ENCODE measurements at places on chromosomes 7 and 10. TPM values are rescaled to one million over a fixed set of nuclear protein-coding genes. Genes with fewer than 3 reads are reported as not detected.

PLAU gene
- 6.9 TPM for total RNA-seq

PNLIPRP2 gene
- total RNA-seq = not detected

MMRN2 gene
- not detected for total RNA-seq

ITGB8 gene
- total RNA-seq = 1.3 TPM

LEP gene
- not detected for total RNA-seq

MMD2 gene
- not detected for total RNA-seq

SNX10 gene
- 1.1 TPM for total RNA-seq

MEOX2 gene
- not detected for total RNA-seq

- DNase-seq = no peak
- H3K27ac ChIP-seq = no peak overlapping the region
- H3K27me3 ChIP-seq = no peaks in the 10 kb centered on the region
- H3K4me1 ChIP-seq = no peaks in the 10 kb centered on the region
- H3K36me3 ChIP-seq = no peaks in the 10 kb centered on the region
Measured at GRCh38 chr7:129277629-129278028, 52.8 kb downstream of the AHCYL2 start.

DNA sequence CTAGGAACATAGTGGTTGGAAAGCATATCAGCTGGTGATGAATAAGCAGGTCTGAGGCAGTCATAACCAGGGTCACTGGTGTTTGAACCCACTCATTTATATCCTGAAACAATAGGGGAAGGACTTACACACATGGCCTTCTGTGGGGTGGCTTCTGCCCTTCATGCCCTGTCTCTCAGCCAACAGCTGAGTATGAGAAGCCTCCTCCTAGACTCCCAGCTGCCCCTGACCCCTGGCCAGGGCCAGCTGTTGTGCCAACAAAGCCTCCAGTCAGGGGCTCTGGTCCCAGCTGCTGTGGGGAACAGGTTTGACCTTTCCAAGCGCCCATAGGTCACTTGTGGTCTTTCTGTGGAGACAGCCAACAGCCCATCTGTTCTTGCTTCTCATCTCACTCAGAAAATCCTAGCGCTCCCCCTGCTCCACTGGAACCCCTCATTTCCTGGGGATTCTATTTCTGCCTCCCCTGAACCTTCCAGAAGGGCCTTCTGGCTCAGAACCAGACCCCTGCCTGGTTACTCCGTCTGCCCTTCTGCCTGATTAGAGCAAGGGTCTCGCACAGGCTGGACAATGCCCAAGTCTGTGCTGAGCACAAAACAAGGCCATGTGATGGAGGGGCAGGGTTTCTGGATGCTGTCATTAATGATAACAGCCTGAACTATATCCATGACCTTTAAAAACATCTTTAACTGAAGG lies 9.7 kb upstream of the PURB start:
- no peaks in the 10 kb centered on the region for H3K36me3 ChIP-seq
- H3K27ac ChIP-seq = no peak overlapping the region
- H3K4me1 ChIP-seq = no peaks in the 10 kb centered on the region
- no peaks in the 10 kb centered on the region for H3K27me3 ChIP-seq
- no peak for DNase-seq

DNA sequence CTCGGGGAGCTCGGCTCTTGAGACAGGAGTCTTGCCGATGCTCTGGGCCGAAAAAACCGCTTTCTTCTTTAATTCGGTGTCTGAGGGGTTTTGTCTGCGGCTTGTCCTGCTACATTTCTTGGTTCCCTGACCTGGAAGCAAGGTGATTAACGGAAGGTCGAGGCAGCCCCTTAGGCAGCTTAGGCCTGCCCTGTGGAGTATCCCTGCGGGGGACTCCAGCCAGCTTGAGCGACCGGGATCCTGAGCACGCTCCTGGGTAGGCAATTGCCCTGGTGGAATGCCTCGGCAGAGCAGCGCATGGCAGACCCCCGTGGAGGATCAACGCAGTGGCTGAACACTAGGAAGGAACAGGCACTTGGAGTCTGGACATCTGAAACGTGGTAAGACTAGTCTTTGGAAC lies 30.5 kb upstream of the GHITM start:
- H3K4me1 ChIP-seq = no peaks in the 10 kb centered on the region
- no peak for DNase-seq
- no peak overlapping the region for H3K27ac ChIP-seq
- H3K27me3 ChIP-seq = no peaks in the 10 kb centered on the region
- no peak overlapping the region for H3K4me3 ChIP-seq

DNA sequence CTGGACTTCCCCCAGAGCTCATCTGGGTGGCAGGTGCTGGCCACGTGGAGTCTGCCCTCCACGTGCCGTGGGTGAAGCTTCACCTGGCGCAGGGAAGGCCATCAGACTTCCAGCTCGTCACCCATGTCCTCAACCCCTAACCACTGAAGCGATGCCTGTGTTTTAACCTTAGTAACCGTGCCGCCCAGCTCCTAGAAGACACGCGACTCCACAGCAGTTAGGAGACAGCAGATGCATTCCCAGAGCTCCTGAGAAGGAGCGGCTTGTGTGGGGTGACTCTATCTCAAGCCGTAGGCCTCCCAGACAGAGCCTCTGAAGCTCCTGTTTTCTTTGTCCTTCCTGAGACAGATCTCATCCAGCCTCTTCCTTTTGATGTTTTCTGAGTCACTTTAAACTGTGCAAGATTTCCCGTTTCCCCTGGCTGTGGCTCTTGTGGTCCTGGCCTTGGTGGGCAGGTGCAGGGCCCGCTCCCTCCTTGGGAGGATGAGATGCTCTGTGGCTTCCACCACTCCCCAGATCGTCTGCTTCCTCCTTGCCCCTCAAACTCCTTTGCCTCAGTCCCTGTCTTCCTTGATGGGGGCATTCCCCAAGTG lies 41.4 kb upstream of the AP5Z1 start:
- no peak for DNase-seq
- H3K36me3 ChIP-seq = no peaks in the 10 kb centered on the region
- H3K4me3 ChIP-seq = no peak overlapping the region
- H3K27ac ChIP-seq = no peak overlapping the region
- H3K4me1 ChIP-seq = peaks cover 11% of the 10 kb centered on the region

GRCh38 chr7:143987513-143987912 lies 12.6 kb upstream of the OR6B1 start:
- H3K36me3 ChIP-seq = no peaks in the 10 kb centered on the region

DNA sequence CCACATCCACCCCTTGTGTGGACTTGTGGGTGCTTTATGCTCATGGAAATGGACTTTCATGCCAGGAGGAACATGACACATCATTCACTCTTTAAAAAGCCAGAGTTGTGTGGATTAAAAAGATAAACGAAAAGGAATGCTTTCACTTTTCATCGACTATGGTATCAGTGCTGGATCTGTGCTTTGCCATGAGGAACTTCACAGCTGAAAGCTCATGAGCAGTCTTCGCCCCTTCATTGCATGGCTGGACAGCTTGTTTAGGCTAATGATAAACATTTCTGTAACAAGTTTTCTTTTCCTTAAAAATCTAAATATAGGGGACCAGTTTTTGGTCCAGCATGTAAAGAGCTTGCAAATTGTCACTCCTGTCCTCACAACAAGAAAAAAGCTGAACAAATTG lies 173.6 kb upstream of the NPS start:
- H3K36me3 ChIP-seq = no peaks in the 10 kb centered on the region
- no peaks in the 10 kb centered on the region for H3K4me1 ChIP-seq
- H3K4me3 ChIP-seq = no peak overlapping the region
- no peaks in the 10 kb centered on the region for H3K27me3 ChIP-seq

GRCh38 chr10:87622314-87623004 lies 37.2 kb upstream of the PAPSS2 start:
- no peak overlapping the region for H3K27ac ChIP-seq
- no peaks in the 10 kb centered on the region for H3K36me3 ChIP-seq
- DNase-seq = peak; percentile 11
- H3K4me3 ChIP-seq = no peak overlapping the region

DNA sequence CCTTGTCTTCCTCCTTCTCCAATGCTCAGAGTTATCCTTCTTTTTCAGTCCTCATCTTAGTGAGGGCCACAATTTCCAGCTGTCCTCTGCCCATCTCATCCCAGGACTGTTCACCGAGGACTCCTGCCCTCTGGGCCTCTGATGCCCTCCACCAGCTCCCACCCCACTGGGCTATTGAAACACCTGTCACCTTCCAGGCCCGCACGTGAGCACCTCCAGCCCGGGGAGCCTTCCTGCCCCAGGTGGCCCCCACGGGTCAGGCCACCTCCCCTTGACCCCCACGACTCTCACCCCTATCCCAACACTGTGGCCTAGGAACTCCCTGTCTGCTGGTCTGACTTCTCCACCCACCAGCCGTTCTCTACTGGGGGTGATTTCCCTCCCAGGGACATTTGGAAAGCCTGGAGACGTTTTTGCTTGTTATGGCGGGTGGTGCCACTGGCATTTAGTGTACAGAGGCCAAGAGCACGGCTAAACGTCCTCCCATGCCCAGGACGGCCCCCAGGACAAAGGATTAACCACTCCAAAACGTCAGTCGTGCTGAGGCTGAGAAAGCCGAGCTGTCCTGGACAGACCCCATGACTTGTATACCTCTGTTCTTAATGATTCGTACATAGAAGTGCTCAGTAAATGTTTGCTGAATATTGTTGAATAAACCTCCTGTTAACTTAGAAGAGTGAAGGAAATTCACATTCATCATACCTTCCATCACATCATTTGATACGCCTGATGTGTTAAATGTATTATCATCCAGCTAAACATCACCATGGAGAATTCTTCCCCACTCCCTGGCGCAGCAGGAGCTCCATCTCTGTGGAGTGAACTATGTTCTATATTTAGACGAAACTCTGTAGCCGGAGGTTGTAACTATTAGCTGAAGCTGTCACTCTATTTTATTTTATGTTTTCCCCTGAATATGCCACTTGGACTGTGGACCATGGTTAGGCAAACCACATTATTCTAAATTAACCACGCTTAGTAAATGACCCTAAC lies 270.1 kb upstream of the SHH start:
- no peaks in the 10 kb centered on the region for H3K36me3 ChIP-seq
- no peak for DNase-seq
- H3K4me1 ChIP-seq = no peaks in the 10 kb centered on the region
- peaks cover 45% of the 10 kb centered on the region for H3K27me3 ChIP-seq
- H3K4me3 ChIP-seq = no peak overlapping the region

DNA sequence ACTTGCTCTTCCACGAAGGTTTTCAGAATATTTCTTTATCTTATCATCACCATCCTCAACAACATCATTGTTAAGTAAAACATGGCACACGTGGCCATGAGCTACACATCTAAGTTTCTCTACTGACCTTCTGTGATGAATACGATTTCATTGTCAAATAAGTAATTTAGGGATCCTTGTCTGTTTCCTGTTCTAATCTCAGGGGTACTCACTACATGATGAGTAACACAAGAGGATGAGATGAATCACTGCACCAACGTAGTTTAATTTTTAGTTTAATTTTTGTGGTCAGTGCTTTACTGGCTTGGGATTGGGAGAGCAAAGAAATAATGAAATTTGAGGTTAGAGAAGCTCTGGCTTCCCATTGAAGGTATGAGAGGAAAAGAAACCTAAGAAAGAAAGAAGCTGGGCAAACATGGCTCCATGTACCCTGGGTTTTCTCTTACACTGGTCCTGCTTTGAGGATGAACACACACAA lies 461.9 kb upstream of the KLF6 start:
- no peak overlapping the region for H3K27ac ChIP-seq
- no peaks in the 10 kb centered on the region for H3K27me3 ChIP-seq
- peak; percentile 52 for DNase-seq

DNA sequence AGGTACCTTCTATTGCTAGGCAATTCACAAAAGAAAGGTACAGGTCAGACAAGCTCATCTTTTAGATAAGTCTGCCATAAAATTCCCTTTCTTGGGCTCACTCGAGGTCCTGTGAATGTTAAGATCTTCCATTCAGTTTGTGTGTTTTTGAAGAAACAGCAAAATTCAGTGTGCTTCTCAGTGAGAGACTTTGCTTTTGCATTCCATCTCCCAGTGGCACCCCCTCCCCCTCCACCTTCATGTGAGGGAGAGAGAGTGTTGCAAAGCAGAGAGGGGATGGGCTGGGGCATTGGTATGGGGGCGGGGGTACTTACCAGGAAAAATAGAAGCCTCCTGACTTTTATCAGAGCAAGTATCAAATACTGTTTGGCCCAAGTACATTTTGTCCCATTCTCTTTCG lies 3.8 kb upstream of the TECTB start:
- H3K4me1 ChIP-seq = no peaks in the 10 kb centered on the region
- no peak overlapping the region for H3K4me3 ChIP-seq
- H3K27ac ChIP-seq = no peak overlapping the region
- H3K27me3 ChIP-seq = peaks cover 18% of the 10 kb centered on the region
- no peaks in the 10 kb centered on the region for H3K36me3 ChIP-seq

- H3K27ac ChIP-seq = no peak overlapping the region
- H3K36me3 ChIP-seq = no peaks in the 10 kb centered on the region
- peaks cover 8% of the 10 kb centered on the region for H3K27me3 ChIP-seq
- no peak overlapping the region for H3K4me3 ChIP-seq
- DNase-seq = peak; percentile 54
Measured at GRCh38 chr7:104096683-104097082, 107.2 kb upstream of the RELN start.

GRCh38 chr7:15033039-15033438 lies 130.5 kb upstream of the DGKB start:
- H3K4me1 ChIP-seq = no peaks in the 10 kb centered on the region
- H3K4me3 ChIP-seq = no peak overlapping the region
- no peak overlapping the region for H3K27ac ChIP-seq
- DNase-seq = no peak

Data from A673 (cell line).